ENCODE measurements at places on chromosomes 13 and 19. TPM values are rescaled to one million over a fixed set of nuclear protein-coding genes. Genes with fewer than 3 reads are reported as not detected.

The HCN2 gene
- total RNA-seq, result 2.4 TPM

The ZNF536 gene
- not detected for total RNA-seq

The CC2D1A gene
- total RNA-seq, result 15.5 TPM

The PLK5 gene
- total RNA-seq, result not detected

The PALM gene
- 18.2 TPM for total RNA-seq

The LMTK3 gene
- total RNA-seq, result 0.33 TPM

The OR7A5 gene
- total RNA-seq, result not detected

The MTUS2 gene
- total RNA-seq, result 0.13 TPM

The PTPRH gene
- total RNA-seq, result 5.7 TPM

The ZNF71 gene
- 8.1 TPM for total RNA-seq

The CEACAM21 gene
- total RNA-seq, result not detected

The ATP4B gene
- total RNA-seq, result not detected

All from smooth muscle cell of the pulmonary artery (primary cell).